ENCODE measurements at places on chromosomes 12 and 14. TPM values are rescaled to one million over a fixed set of nuclear protein-coding genes. Genes with fewer than 3 reads are reported as not detected.

The HEATR5A gene
- 17.6 TPM for polyA plus RNA-seq

The OAS1 gene
- 11.9 TPM for polyA plus RNA-seq

GRCh38 chr14:53630336-53630735 lies 326.3 kb downstream of the BMP4 start:
- DNase-seq = no peak

- no peak for DNase-seq
These were observed 19.2 kb downstream of the DCAF4 start for GRCh38 chr14:72945356-72946027.

DNA sequence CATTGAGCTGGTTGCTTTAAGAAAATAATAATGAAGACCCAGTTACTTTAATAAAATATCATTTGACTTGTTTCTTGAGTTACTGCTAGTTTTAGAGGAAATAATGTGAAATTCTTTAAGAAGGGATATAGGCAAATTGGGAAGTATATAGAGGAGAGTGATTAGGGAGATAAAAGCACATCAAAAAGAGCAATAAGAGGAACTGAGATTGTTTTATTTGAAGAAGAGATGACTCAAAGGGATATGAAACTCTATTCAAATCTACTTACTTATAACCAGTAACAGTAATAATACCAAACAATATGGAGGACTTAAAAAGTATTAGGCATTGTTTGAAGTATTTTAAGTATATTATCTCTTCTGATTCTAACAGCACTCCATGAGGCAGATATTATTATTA lies 37.1 kb downstream of the LRRK2 start:
- DNase-seq = no peak

- no peak for DNase-seq
These were observed 166.0 kb downstream of the FSCB start for GRCh38 chr14:44341116-44341515.
